D721Med (cell line): ENCODE measurements at places on chromosomes 7 and 10.

DNA sequence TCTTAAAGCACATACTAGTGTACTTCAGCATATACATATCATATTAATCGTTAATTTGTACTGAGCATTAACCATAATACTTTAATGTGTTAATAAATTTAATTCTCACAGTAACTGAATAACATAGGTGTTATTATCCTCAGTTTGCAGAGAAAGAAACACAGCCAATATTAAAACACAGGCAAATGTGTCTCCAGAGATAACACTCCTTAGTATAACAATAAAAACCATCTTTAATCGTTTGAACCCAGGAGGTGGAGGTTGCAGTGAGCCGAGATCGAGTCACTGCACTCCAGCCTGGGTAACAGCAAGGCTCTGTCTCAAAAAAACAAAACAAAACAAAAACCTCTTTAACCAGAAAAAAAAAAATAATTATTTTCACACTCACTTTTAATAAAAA is 49.4 kb upstream of the ZNF273 start:
- no peak for DNase-seq

DNA sequence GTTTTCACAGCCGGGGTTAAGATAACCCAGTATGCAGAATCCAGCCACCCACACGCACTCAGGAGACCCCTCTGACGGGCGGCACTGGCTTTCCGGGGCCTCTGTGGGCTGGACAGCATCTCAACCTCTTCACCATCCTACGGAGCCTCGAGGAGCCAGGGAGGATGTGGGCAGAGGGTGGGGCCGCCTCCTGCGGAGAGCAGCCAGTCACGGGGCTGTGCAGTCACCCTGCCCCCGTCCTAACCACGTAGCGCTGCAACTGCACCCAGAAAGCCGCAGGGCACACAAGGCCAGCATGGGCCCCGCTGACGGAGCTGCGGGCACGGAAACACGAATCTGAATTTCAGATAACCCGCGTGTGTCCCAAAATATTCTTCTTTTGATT is 270.3 kb downstream of the ELFN1 start:
- no peak for DNase-seq

- no peak for DNase-seq
These were observed 1.9 kb upstream of the C7orf33 start for GRCh38 chr7:148588670-148589131.

- DNase-seq, result no peak
These were observed 118.1 kb downstream of the GLRX3 start for GRCh38 chr10:130254243-130254642.
